ENCODE measurements at places on chromosomes 3 and 15.
A peak's percentile ranks its signal among the peaks of the same experiment; 100 is the strongest.

DNA sequence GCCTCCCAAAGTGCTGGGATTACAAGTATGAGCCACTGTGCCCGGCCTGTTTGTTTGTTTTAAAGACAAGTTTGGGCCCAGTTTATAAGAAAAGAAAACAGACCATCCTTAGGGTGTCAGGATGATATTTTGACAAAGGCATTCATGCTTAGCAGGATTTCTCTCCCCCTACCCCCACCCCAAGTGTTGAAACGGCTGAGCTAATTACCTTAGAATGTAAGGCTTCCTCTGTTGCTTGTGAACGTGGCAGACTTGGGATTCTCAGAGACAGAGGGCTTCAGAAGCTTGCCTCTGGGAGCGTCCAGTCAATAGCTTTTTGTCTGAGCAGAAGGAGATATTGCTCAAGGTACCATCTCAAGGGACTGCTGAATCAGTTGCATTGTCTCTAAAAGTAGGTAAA is 24.0 kb downstream of the FLNB start:
- no peak for DNase-seq

DNA sequence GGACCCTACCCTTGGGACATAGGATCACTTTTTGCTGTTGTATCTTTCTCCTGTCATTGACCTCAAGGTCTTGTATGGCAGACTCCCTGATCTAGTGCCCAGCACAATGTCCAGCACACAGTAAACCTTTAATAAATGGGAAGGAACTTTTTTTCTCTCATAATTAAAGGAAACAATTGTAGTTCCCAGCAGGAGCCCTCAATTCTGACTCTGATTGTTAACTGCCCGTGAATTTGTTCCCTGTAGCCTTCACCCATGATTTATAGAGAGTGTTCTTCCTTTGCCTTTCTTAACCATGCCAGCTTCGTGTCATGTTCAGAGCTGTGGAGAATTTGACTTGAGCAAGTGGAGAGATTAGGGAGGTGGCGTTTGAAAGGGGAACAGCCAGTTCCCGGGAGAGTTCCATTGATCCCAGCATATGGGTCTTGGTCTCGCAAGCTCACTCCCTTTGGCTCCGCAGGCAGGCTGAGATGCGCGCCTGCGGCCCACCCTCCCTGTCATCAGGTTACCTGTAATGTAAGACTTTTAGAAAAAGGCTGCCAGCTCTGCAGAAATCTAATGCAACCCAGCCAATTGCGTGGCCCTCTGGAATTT is 182.6 kb downstream of the TP63 start:
- DNase-seq = no peak

GRCh38 chr15:53586799-53587198 is 172.7 kb downstream of the WDR72 start:
- DNase-seq = peak; percentile 0

DNA sequence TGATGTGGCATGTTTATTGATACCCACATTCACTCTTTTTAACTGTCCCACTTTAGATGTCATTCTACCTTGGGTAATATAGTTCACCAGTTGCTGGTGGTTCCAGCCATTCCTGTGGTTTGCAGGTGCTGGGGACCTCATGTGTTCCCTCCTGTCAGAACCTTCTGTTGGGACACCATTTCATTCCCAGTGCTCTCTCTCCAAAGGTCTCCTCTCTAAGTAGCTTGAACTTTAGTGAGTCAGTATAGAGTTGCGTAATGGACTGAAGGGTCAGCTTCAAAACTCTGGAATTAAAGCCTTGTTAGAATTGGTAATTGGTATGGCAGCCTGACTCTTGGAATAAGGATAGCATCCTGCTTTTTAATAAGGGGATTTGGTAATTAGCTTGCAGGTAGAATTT is 108.5 kb downstream of the PLCL2 start:
- DNase-seq = no peak
